ENCODE measurements at places on chromosomes 5 and 9.

DNA sequence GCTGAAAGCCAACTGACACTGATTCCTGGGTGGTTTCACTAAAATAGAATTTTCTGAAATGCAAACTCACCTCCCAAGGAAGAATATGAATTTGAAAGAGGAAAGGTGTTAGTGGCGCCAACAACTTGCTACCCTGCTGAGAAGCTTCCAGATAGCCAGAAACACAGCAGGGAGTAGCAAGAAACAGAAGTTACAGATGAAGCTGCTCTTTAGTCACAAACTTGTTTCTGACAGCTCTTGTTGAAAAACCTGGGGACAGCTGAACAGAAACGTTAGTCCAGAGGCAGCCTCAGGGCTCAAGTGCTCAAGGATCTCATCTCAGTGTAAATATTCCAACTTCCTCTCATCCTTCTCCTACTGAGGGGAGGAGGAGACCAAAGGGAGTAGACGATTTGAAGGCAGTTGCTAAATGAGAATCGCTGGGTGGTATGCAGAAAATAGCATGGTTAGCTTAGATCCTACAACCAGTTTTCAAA is 184.1 kb downstream of the PDE4D start:
- no peak for DNase-seq

- DNase-seq, result no peak
Observed at GRCh38 chr5:39526914-39527477, 102.2 kb upstream of the DAB2 start.

- DNase-seq, result no peak
Observed at GRCh38 chr5:75916144-75916543, 167.0 kb upstream of the SV2C start.

DNA sequence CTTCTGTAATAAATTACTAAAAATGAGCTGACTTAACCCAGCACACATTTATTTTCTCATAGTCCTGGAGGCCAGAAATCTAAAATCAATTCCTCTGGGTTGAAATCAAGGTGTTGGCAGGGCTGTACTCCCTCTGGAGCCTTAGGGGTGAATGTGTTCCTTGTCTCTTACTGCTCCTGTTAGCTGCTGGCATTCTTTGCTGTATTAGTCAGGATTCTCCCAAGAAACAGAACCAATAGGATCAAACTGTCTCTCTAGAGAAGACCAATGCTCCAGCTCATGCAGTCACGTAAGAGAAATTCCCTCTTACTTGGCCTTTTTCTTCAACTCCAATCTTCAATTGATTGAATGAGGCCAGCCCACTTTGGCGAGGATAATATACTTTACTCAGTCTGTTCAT is 15.3 kb upstream of the CD180 start:
- DNase-seq, result no peak

- no peak for DNase-seq
Observed at GRCh38 chr9:132943651-132944293, 644 bp downstream of the TSC1 start.

GRCh38 chr9:97504381-97505216 is 3.1 kb downstream of the TMOD1 start:
- peak; percentile 81 for DNase-seq

- no peak for DNase-seq
Observed at GRCh38 chr9:13809401-13809800, 504.5 kb downstream of the NFIB start.

- no peak for DNase-seq
Observed at GRCh38 chr5:152358861-152359568, 46.1 kb downstream of the NMUR2 start.

DNA sequence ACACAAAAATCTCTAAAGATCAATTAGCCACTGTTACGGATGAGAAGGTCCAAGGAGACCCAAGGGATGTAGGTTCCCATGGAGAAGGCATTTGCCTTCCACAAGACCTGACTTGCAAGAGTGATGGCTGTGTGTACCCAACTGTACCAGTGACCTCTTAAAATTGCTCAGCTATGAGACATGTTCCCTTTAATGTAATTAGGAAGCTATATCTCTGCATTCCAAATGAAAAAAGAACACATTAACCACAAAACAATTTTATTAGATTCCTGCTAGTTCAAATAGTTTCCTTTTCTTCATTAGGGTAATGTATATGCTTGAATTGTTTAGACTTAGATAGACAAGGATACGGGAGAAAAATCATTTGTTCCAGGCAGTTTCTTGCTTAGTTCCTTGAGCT is 3.3 kb downstream of the OR2Y1 start:
- no peak for DNase-seq

DNA sequence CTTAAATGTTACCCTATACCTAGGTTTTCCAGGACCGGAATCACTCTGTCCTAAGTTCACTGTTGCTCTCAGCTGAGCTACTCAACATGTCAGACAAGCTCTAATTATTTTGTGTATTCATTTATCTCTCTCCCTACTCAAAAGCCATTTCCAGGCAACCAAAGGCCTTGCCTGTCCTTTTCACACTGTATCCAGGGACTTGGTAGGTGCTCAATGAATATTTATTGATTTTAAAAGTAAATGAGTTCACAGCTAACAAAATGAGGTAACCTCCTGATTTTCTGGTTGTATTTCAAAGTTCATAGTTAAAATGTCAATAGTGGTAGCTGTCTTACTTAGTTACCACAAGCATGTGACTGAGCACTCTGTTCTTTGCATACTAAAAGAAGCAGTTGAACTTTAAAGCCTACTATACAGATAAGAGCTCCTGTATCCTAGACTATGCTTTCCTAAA is 522.2 kb downstream of the ACTL7B start:
- DNase-seq, result no peak

DNA sequence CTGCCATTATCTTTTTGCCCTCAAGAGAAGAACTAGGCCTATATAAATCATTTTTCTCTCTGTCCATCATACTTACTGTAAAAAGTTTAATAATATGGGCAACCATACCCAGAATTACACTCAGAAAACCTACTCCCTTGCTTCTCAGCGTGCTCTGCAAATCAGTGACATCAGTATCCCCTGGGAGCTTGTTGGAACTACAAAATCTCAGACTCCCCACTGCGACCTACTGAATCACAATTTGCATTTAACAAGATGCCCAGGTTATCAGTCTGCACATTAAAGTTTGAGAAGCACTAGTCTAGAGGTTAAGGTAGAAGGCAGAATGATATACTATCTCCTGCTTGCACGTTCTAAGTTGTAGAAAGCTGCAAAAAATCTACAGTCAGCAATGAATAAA is 127.2 kb downstream of the MLLT3 start:
- DNase-seq, result no peak

- DNase-seq, result no peak
Observed at GRCh38 chr9:93130861-93131481, 3.1 kb downstream of the NINJ1 start.

GRCh38 chr5:139695178-139695573 is 47.0 kb downstream of the CXXC5 start:
- DNase-seq, result no peak

GRCh38 chr5:150621301-150621700 is 19.2 kb upstream of the SYNPO start:
- DNase-seq, result no peak

DNA sequence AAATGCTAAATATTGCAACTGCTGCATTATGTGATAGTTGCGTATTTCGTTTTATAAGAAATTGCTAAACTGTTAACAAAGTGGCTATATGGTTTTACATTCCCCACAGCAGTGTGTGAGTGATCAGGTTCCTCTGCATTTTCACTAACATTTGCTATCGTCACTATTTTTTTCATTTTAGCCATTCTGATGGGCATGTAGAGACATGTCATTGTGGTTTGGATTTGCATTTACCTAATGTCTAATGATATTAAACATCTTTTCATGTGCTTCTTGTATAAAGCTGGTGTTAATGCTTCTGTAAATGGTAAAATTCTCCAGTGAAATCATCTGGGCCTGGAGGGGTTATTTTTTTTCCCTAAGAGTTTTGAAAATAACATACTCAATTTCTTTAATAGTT is 61.6 kb downstream of the ERCC6L2 start:
- DNase-seq, result no peak

DNA sequence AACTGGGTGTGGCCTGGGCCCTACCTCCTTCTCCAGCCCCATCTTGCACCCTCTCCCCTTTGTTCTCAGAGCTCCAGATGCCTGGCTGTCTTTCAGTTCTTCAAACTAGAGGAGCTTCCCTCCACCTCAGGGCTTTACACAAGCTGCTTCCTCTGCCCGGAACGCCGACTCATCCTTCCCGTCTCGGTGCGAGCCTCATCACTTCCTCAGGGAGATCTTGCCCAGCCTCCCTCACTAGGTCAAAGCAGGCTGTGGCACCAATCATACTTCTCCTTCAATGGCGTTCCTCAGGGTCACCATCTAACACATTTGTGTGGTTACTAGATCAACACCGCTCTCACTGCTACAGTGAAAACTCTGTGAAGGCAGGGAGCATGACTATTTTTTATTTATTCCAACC is 56.2 kb upstream of the ZSWIM6 start:
- DNase-seq, result peak; percentile 79

DNA sequence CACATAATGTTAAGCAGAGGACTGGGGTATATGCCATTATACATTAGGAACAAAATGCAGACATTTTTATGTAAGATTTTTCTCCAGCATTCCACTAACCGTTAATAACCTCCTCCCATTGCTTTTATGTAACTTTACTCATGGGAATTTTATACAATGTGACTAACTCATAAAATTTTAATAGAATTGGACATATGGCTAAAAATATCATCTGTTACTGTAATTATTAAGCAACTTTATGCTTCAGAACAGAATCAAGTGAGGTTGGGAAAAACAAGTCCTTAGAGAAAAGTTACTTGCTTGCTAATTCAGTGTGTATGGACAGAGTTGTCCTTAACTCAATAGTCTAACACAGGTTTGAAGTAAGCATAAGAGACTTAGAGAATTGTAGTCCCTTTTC is 54.8 kb upstream of the PCSK1 start:
- no peak for DNase-seq

DNA sequence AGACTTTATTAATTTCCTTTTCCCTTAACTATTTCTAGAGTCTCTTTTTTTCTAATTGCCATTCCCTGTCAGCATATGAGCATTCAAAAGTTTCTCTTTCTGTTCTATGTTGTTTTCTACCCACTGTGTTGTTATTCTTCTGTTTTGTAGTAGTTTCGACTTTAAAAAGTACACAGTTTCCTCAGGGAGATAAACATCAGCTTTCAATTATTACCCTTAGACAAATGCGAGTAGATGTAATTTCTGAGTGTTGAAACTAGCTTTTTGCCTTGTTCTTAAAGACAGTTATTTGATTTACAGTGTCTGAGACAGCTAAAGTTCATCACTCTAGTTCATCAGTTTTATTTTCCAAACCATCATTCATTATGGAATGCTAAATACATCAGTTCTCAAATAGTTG is 19.5 kb downstream of the MTREX start:
- DNase-seq, result no peak

- DNase-seq, result no peak
Observed at GRCh38 chr9:77588271-77588937, 59.7 kb downstream of the GNA14 start.

GRCh38 chr5:143721925-143722324 is 90.0 kb upstream of the HMHB1 start:
- no peak for DNase-seq

DNA sequence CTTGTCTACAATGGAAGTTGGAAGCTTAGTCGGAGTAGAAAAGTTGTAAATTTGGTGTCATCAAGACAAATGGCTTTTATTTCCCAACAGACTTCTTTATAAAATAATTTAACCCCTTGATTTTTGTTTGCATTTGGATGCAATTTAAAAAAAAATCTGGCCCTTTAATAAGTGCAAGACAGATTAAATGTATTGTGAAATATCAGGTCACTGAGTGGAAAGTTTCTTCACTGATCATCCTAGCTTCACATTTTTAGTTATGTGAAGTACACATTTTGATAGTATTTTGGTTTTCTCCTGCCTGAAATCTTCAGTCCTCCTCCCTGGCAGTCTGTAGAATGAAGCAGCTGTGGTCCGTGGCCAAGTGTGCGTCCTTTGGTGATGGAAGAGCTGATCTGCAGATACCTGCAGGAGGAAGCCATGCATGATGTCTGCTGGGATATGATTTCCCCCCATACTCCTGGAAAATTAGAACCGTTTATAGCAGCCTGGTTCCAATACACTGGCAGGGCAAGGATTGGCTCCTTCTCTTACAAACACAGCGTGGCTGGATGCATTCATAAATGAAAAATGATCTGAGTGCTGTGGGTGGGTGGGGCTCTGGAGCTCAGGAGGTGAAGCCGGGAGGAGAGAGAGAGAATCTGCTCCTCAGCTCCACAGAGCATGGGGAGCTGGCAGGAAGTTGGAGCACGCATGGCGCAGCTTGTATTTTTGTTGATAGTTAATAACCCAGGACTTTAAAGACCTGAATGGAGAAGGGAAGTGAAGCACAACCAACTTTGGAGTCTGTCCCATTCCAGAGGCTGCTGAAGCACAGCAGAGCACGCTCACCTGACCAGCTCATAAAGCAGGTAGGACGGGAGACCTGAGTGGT is 238.4 kb downstream of the GOLPH3 start:
- DNase-seq, result no peak
